ENCODE measurements at places on chromosomes 12 and 14. TPM values are rescaled to one million over a fixed set of nuclear protein-coding genes. Genes with fewer than 3 reads are reported as not detected.

Gene CYP27B1
- 0.76 TPM for polyA plus RNA-seq

Gene CPNE8
- polyA plus RNA-seq, result 0.98 TPM

Gene NOVA1
- polyA plus RNA-seq, result 0.10 TPM

Gene DDN
- polyA plus RNA-seq, result 0.02 TPM

Gene EIF2S3B
- 0.65 TPM for polyA plus RNA-seq

Gene CYP46A1
- 0.09 TPM for polyA plus RNA-seq

Gene KRT85
- polyA plus RNA-seq, result not detected

Gene MANSC4
- not detected for polyA plus RNA-seq

Gene PARP2
- polyA plus RNA-seq, result 13.6 TPM

Gene CLEC7A
- polyA plus RNA-seq, result not detected

Gene PMEL
- polyA plus RNA-seq, result 1.8 TPM

Gene BRF1
- polyA plus RNA-seq, result 5.8 TPM

Gene ADCY6
- polyA plus RNA-seq, result 37.9 TPM

Gene KCNC2
- not detected for polyA plus RNA-seq

Gene DCN
- 944 TPM for polyA plus RNA-seq

Gene VDR
- 23.3 TPM for polyA plus RNA-seq

Gene FGF23
- not detected for polyA plus RNA-seq

Gene DEPDC4
- polyA plus RNA-seq, result 0.43 TPM

Gene SYCP3
- polyA plus RNA-seq, result not detected

Gene KRT79
- not detected for polyA plus RNA-seq

Gene ARHGAP9
- 0.98 TPM for polyA plus RNA-seq

Gene LRCOL1
- 0.11 TPM for polyA plus RNA-seq

Gene E2F7
- polyA plus RNA-seq, result 3.6 TPM

Gene P2RX2
- not detected for polyA plus RNA-seq

Gene NXPH4
- polyA plus RNA-seq, result 2.8 TPM

Gene FOXA1
- 0.04 TPM for polyA plus RNA-seq

Gene MYH6
- not detected for polyA plus RNA-seq

Gene WNT1
- polyA plus RNA-seq, result not detected

Gene FGF6
- not detected for polyA plus RNA-seq

Gene BCL2L2
- polyA plus RNA-seq, result 27.9 TPM

Gene GRIP1
- polyA plus RNA-seq, result 0.88 TPM

Gene C12orf50
- polyA plus RNA-seq, result not detected

Gene SYT1
- polyA plus RNA-seq, result 1.3 TPM

Gene ASIC1
- polyA plus RNA-seq, result 4.9 TPM

Gene ISM2
- 0.07 TPM for polyA plus RNA-seq

Gene LRP1-AS
- polyA plus RNA-seq, result not detected
